MV-4-11 (cell line): ENCODE measurements at places on chromosomes 1 and 21.

GRCh38 chr1:65247419-65248359, 61.7 kb upstream of the DNAJC6 start:
- no peak for DNase-seq

DNA sequence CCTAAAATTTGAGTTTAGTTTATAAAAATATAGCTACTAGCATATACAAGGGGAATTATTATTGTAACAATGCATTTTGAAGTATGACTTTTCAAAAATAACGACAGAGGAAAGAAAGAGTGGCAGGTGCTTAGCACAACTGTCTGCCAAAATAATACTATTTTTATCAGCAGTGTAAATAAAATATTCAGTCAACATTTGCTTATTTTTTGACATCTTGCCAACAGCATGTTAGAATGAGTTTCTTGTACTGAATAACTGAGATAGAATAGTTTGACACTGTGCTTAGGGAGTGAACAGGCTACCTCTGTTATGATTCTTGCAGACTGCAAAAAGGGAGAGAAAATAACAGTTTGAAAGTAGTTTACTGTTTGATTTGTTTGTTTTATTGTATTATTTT, 909.8 kb downstream of the BRINP3 start:
- DNase-seq: no peak

GRCh38 chr1:84505493-84506001, 639 bp upstream of the SPATA1 start:
- DNase-seq: peak; percentile 50

GRCh38 chr1:214281720-214282629, 1.0 kb downstream of the SMYD2 start:
- peak; percentile 25 for DNase-seq

DNA sequence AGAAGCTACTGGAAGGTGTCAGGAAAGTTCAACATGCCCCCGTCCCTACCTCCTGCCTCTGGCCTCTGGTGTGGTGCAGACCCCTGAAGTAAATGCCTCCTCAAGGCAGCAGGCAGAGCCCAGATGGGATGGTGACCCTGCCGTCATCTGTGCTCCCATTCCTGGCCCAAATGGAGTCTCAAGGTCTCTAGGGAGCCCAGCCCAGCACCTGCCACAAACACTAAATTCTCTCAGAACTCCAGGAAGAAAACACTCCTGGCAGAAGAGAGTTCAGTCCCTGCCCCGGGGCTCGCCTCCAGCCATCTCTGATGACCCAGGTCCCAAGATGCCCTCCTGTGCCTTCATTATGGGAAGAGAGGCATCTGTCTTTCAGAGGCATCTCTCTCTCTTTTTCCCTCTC, 261.6 kb upstream of the TMEM51 start:
- no peak for DNase-seq

GRCh38 chr1:173554089-173554488, 48.8 kb downstream of the SLC9C2 start:
- no peak for DNase-seq

GRCh38 chr1:208951908-208952307, 631.6 kb upstream of the CAMK1G start:
- no peak for DNase-seq

DNA sequence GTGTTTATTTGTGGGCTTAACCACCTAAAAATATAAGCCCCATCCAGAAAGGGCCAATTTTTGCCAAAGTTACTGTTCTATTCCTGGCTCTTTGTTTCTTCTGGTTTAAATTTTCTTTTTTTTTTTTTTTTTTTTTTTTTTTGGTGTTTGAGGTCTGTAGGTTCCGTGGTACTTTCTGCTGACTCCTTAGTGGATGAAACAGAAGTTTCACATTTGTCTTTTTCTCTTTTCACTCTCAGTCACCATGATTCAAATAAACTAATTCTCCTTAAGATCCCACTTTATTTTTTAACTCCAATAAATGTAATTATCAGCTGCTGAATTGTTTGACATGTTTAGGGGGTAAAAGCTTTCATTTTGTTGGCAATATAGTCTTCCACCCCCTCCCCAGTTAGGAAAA, 322.3 kb downstream of the CHRM3 start:
- DNase-seq: no peak

- DNase-seq: no peak
Observed at GRCh38 chr1:155889566-155889965, 21.6 kb downstream of the RIT1 start.

GRCh38 chr1:228446852-228447251, 30.2 kb upstream of the TRIM17 start:
- no peak for DNase-seq

- no peak for DNase-seq
Observed at GRCh38 chr21:45335761-45336534, 48.3 kb upstream of the POFUT2 start.

GRCh38 chr1:84702143-84702542, 11.9 kb upstream of the SSX2IP start:
- DNase-seq: no peak

GRCh38 chr21:39087238-39088030, 95.8 kb downstream of the PSMG1 start:
- DNase-seq: no peak

DNA sequence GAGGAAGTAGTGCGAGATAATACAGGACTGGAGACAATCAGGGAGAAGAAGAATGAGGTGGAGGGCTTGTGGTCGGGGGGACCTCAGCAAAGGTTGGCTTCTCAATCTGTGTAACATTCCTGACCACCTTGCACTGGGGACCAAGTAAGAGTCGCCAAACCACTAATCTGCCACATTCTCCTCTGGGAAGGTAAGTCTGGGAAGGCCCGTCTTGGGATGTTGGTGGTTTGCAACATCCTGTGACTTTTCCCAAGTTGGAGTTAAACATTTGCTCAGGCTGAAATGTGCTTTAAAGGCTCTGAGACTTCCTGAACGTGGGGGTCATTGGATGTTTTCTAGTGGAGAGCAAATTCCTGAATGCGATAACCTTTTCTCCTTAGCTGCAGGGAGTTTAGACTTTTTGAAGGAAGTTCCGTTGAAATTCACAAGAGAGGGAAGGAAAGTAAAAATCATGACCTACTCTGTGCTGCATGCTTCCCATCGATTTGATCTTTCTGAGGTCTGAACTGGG, 325.9 kb downstream of the RPS6KC1 start:
- DNase-seq: no peak

- peak; percentile 81 for DNase-seq
Observed at GRCh38 chr1:12153181-12153785, 13.5 kb upstream of the TNFRSF1B start.

- no peak for DNase-seq
Observed at GRCh38 chr1:19429611-19430010, 55.7 kb downstream of the CAPZB start.

DNA sequence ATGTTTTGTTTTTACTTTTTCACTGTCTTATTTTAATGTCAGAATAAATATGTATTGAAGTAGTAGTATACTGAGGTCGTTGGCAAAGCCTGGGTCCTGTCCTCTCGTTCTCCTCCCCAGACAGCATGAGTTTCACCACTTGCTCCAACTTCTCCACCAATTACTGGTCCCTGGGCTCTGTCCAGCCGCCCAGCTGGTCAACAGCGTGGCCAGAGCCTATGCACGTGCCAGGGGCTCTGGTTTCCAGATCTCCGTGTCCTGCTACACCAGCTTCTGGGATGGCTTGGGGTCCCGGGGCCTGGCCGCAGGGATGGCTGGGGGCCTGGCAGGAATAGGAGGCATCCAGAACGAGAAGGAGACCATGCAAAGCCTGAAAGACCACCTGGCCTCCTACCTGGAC, 19.3 kb downstream of the PTPN14 start:
- no peak for DNase-seq
